ENCODE measurements at places on chromosomes 2 and 18.

DNA sequence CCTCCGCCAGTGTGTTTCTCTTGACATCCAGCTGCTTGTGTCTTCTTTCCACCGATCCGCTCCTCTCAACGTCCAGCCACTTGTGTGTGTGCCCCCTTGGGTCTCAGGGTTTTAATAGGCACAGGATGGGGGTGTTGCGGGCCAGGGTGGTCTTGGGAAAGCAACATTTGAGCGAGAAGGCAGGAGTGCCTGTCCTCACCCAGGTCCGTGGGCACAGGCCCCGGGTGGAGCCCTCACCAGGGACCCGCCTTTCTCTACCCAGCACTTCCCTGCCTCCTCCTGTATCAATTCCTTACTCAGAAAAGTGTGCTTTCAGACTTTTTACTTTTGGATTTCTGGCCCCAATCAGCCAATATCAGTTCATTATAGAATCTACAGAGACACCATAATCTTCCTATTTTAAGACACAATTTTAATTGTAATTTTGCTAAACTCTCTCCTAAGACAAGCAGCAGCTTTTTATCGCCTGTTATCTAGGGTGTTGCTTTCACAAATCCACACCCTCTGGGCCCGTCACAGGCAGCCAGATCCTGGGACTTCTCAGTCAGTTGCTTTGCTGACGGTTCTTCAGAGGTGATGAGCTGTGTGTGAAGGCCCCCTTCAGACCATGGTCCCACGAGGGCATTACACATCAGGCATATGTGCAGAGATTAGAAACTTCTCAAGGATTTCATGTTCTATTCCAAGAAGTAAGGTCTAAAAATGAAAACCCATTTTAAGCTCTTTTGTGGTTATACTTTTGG, 96.0 kb upstream of the FHL2 start:
- no peak for DNase-seq

- DNase-seq = peak; percentile 73
Observed at GRCh38 chr2:85893428-85894258, 4.9 kb upstream of the ST3GAL5 start.

DNA sequence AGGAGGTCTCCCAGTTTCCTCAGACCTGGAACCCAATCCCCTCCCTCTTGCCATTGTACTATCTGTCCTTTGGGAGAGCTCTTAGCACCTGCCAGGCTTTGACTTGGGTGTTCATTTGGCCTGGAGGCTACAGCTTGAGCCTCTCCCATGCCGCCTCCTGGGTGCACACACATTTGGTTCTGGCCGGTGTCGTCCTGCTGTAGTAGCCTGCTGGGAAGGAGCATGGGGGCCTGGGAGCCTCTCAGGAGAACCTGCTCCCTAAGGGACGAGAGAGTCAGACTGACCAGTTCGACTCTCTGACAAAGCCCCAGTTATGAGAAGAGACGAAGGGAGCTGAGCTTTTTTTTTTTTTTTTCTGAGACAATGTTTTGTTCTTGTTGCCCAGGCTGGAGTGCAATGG, 7.4 kb upstream of the SFTPB start:
- DNase-seq = no peak

- no peak for DNase-seq
Observed at GRCh38 chr2:175755656-175756386, 246.2 kb downstream of the LNPK start.

DNA sequence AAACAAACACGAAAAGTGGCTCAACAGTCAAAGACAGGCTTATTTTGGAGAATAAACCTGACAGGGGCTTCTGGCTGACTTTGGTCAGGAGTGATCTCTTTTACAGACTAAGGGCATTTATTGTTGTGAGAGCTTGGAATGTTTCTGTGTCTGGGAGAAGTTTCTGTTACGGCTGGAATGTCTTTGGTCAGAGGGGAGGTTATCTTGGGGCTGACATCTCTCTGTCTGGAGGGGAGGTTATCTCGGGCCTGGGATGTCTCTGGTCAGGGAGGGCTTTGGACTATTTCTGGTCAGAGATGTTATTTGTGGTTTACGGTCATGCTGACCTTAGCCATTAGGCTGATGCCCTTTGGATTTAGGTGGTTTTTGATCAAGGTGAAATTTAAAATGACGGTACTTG, 345.5 kb upstream of the FSIP2 start:
- no peak for DNase-seq

- no peak for DNase-seq
Observed at GRCh38 chr2:60446413-60447267, 106.8 kb downstream of the BCL11A start.

DNA sequence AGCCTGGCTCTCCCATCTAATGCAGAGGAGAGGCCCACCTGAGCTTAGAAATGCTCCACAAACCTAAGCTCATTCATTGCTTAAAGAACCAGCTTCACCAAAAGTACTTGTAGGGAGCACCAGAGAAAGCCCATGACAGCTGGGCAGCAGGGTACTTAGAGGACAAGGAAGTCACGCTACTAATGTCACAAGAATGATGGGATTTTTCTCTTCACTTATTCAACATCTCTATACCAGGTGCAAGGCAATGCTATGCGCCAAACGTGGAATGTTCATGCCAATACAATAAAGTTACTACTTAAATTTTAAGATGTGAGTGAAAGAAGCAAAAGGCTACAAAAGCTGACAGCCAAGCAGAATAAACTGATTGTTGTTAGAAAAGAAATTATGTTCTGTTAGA, 36.0 kb downstream of the LONRF2 start:
- no peak for DNase-seq

DNA sequence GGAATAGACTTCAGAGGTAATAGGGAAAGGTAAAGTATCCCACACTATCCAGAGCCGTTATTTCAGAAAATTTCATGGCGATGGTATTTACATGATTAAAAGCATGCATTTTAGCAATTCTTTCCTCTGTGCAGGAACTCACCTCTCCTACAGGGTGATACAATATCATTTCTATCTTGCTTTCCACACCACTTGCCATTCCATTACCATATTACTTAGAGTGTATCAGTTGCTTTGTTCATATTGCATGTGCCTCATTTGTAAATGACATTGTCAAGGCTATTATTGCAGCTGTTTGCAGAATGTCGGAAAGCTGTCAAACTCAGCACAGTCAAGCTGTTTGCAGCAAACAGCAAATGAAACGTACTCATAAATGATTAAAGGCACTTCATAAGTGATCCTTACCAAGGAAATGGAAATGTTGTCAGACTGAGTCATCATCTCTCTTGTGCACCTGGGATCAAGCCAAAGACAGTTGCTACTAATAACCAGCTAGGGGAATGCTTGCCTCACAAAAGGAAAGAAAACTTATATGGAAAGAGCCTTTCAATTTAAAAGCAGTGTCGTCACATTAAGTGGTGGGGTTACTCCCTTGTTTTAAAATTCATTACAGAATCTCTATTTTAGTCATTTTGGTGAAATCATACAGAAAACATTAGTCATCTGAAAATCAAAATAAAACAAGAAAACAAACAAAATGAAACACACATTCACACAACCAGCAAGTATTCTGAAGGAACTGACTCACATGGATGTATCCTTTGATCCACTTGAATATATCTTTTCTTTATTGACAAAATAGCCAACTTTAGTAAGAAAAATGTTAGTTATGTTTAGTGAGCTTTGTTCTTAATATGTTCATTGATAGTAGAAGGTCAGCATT, 1064.1 kb upstream of the CNTNAP5 start:
- DNase-seq = peak; percentile 18

DNA sequence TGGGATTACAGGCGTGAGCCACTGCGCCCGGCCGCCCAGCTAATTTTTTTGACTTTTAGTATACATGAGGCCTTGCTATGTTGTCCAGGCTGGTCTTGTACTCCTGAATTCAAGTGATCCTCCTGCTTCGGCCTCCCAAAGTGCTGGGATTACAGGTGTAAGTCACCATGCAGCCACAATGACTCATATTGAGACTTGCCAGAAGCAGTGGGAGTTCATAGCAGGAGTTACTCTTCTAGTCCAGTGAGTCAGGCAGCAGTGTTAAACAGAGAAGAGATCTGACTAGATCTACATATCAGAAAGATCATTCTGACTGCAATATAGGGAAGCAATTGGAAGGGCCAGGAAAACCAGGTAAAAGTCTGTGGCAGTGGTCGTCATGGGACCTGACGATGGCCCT, 1.5 kb upstream of the FLACC1 start:
- peak; percentile 58 for DNase-seq

- DNase-seq = no peak
Observed at GRCh38 chr18:50917021-50917420, 38.1 kb downstream of the ME2 start.

- DNase-seq = no peak
Observed at GRCh38 chr2:224141304-224141703, 102.2 kb upstream of the SERPINE2 start.

- no peak for DNase-seq
Observed at GRCh38 chr2:96236882-96237281, 28.3 kb upstream of the STARD7 start.

- DNase-seq = no peak
Observed at GRCh38 chr2:165112133-165112573, 91.7 kb downstream of the SCN3A start.

GRCh38 chr18:36141576-36141975, 11.9 kb downstream of the ELP2 start:
- no peak for DNase-seq

- DNase-seq = no peak
Observed at GRCh38 chr2:201261471-201261870, 1.1 kb downstream of the CASP8 start.

- DNase-seq = no peak
Observed at GRCh38 chr18:35144698-35145097, 96.1 kb upstream of the ZNF397 start.

GRCh38 chr18:11148680-11149440, 509 bp downstream of the PIEZO2 start:
- DNase-seq = no peak

GRCh38 chr2:159150280-159150746, 136.2 kb downstream of the WDSUB1 start:
- no peak for DNase-seq

- DNase-seq = no peak
Observed at GRCh38 chr2:101723371-101724124, 26.0 kb downstream of the MAP4K4 start.

DNA sequence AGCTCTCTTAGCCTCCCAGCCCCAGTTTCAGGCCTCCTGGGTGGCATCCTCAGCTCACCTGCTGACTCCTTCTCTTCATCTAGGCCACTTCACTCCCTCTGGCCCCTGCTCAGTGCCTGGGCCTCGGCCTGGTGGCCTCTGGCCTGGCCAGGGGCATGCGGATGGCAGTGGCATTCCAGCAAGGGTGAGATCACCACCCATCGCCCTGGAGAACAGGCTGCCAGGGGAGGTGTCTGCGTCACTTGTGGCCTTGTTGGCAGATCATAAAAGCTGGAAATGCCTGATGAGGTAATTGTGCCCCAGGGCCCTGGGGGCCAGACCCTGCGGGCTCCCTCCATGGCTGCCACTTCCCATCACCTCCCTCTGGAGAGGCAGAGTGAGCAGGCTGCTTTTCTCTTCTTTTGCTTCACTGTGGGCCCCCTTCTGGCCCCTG, 72.5 kb upstream of the SMAD2 start:
- no peak for DNase-seq

GRCh38 chr2:8414946-8415879, 266.6 kb upstream of the ID2 start:
- no peak for DNase-seq

- DNase-seq = no peak
Observed at GRCh38 chr2:179140571-179140970, 90.6 kb upstream of the CCDC141 start.

DNA sequence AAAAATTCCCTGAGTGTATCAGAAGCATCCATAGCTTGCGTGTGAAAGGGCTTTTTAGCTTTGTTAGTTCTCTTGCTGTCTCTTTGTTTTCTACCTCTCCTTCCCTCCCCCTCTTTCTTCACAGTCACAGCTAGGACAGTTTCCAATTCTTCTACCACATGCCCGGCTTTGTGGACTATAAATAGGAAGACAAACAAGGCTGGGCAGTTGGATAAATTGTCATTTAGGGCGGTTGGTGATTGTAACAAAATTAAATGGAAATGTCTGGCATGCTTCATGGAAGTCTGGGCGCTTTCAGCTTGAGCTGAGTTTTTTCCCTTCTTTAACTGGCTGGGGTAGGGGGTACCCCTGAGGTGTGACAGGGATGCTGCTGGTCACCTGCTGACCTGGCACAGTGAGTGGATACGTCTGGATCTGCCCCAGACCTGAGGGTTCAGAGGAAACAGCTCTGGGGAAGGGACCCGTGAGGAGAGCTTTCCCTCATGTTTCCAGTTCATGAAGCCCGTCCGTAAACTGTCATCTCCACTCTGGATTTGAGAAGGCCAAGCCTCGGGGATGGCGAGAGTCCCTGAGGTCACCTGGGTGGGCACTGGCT, 29.0 kb upstream of the GIGYF2 start:
- no peak for DNase-seq

Data from fibroblast of skin of left biceps (primary cell).